ENCODE measurements at places on chromosomes 12 and 14.

DNA sequence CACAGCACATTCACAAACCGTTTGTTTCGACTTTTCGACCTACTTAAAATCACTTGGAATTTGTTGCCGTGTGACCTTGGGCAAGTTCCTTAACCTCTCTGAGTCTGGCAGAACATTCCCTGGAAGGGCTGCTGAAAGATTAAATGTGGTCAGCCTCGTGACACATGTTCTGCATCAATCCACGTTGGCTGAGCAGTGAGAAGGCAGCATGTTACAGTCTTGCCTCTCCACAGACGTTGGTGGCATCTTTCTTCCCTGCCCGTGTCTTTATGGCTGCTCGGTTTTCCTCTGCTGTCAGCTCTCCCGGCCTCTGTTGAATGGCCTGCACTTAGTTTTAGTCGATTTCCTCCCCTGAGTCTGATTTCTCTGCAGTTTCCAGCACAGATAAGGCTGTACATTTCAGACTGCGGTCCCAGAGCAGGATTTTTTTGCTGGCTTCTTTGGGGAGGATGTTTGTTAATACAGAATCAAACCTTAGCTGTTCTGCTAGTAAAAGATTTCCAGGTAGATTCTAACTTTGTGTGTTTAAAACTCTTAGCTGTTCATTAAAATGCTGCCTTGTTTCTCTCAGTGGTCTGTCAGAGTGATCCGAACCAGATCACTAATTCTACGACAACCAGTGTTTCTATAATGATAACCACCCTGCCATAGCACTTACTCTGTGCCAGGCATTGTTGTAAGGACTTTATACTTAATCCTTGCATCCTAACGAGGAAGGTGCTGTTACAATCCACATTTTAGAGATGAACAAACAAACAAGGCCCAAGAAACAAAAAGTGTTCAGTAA is 217.1 kb downstream of the CHST11 start:
- no peak for DNase-seq

- DNase-seq, result no peak
Observed at GRCh38 chr12:30730011-30730410, 24.7 kb downstream of the CAPRIN2 start.

GRCh38 chr12:90995010-90995409 is 9.8 kb downstream of the EPYC start:
- DNase-seq, result no peak

- DNase-seq, result no peak
Observed at GRCh38 chr12:67508830-67509229, 139.7 kb upstream of the DYRK2 start.
